Stimulated activated CD8-positive, alpha-beta memory T cell treated with anti-CD3 and anti-CD28 coated beads, Interleukin-12 subunit alpha, Interleukin-12 subunit beta, amount 100 ng/mL, for 4 hours (primary cell): ENCODE measurements at places on chromosomes 1 and 21.

DNA sequence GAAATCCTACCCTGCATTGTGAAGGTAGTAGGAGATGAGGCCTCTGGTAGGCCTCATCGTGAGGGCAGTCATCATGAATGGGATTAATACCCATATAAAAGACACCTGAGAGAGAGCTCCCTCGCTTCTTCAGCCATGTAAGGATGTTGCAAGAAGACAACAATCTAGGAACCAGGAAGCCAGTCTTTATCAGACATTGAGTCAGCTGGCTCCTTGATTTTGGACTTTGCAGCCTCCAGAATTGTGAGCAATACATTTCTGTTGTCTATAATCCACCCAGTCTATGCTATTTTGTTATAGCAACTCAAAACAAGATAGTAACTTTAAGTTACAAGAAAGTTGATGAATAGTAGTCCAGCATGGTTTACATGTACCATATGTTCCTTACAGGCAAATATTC lies 208.5 kb downstream of the KCNT2 start:
- DNase-seq = no peak

GRCh38 chr1:157371221-157371620 lies 181.1 kb downstream of the FCRL5 start:
- no peak for DNase-seq

DNA sequence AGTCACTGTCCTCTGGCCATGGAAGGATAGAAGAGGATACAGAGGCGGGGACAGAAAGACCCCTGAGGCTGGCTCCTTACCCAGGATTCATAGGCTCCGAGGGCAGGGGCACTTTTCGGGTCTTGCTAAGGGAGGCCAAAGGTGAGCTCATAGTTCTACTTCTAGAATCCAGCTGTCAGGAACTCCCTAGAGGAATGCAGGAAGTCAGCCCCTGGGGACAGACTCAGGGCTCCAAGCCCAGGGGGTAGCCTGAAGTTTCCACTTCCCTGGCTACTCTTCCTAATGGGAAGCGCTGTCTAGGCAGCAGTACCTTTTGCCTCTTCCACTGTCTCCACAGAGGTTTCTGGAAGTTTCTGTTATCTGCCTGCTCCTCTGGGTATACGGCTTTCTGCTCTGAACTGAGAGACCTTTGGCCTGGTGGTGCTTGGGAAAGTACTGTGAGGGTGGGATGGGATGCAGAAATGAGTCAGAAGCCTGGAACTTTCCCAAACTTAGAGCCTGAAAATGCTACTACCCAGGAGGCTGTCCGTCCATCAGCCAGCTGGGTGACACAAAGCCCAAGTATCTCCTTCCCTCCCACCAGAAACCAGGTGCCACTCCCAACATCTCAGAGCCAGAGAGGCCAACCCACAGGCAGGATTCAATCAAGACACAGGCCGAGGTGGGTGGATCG lies 3.6 kb downstream of the UBXN11 start:
- DNase-seq = no peak

GRCh38 chr1:30271401-30272276 lies 451.7 kb downstream of the MATN1 start:
- no peak for DNase-seq

- no peak for DNase-seq
These were observed 1.4 kb downstream of the MMEL1 start for GRCh38 chr1:2631136-2632050.
